ENCODE measurements at places on chromosomes 3 and 15. TPM values are rescaled to one million over a fixed set of nuclear protein-coding genes. Genes with fewer than 3 reads are reported as not detected.

DNA sequence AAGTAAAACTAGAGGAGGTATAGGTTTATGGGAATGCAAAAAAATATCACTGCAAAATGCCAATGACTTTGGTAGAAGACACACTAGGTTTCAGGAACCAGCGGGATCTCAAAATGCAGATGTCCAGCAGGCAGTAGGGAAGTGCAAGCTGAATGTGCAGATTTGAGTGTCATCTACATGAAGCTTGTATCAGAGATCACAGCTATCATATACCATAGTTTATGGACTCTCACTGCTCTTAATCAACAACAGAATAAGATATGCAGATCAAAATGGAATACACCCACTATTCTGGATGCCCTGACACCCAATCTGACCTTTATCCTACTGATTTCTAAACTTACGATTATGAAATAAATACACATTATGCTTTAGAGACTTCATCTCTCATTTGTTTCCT, 27.7 kb downstream of the TMCC1 start:
- no peak for DNase-seq

- no peak for DNase-seq
Measured at GRCh38 chr3:197189623-197190022, 108.8 kb downstream of the DLG1 start.

RETNLB gene
- total RNA-seq, result not detected

ACTRT3 gene
- total RNA-seq, result 3.7 TPM

- DNase-seq, result no peak
Measured at GRCh38 chr15:66484539-66485112, 12.9 kb downstream of the SNAPC5 start.

PROK2 gene
- total RNA-seq, result 9.8 TPM

DNA sequence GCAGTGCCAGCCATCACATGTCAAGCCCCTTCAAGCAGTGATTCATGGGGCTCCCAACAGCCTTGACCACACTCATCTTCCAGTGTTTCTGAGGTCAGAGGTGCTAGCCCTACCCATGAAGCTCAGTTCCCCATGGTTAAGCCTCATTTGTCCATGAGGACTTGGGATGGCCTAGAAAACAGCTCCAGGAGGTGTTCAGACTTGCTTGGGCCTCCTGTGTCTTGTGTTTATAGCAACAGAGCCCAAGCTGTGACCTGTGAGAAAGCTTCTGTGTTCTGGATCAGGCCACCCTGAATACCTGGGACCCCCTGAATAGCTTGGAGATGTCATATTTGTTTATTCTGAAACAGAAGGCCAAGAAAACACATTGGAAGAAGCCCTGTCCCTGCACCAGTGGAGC, 36.7 kb downstream of the LARP6 start:
- no peak for DNase-seq

- DNase-seq, result no peak
Measured at GRCh38 chr15:78944202-78944625, 632 bp downstream of the CTSH start.

- no peak for DNase-seq
Measured at GRCh38 chr15:22915866-22916515, 64.2 kb downstream of the CYFIP1 start.

DNA sequence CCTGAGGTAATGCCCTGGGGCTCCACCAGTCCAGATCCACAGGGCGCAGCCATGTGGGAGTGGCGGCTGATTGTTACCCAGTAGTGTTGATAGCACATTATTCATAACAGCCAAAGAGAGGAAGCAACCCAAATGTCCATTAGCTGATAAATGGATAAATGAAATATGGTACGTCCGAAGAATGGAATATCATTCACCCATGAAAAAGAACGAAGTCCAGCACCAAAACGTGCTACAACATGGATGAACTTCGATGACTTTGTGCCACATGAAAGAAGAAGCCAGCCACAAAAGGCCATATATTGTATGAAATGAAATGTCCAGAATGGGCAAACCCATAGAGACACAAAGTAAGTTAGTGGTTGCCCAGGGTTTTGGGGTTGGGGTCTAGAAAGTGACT, 6.4 kb downstream of the SMAD6 start:
- DNase-seq, result no peak

GRCh38 chr3:45297331-45297730, 71.2 kb upstream of the TMEM158 start:
- DNase-seq, result no peak

- no peak for DNase-seq
Measured at GRCh38 chr3:143809121-143809621, 39.1 kb downstream of the SLC9A9 start.

CIB1 gene
- total RNA-seq, result 58.0 TPM
